ENCODE measurements at places on chromosomes 1 and 21. TPM values are rescaled to one million over a fixed set of nuclear protein-coding genes. Genes with fewer than 3 reads are reported as not detected.

GRCh38 chr1:197130677-197131304 is 15.7 kb downstream of the ASPM start:
- no peak overlapping the region for H3K27ac ChIP-seq
- peaks cover 5% of the 10 kb centered on the region for H3K4me1 ChIP-seq
- no peak for DNase-seq
- peaks cover 20% of the 10 kb centered on the region for H3K36me3 ChIP-seq

SLC25A44 gene
- total RNA-seq = 61.3 TPM

COL18A1 gene
- 4.5 TPM for total RNA-seq

TFB2M gene
- 13.6 TPM for total RNA-seq

GBP4 gene
- 26.5 TPM for total RNA-seq

DNA sequence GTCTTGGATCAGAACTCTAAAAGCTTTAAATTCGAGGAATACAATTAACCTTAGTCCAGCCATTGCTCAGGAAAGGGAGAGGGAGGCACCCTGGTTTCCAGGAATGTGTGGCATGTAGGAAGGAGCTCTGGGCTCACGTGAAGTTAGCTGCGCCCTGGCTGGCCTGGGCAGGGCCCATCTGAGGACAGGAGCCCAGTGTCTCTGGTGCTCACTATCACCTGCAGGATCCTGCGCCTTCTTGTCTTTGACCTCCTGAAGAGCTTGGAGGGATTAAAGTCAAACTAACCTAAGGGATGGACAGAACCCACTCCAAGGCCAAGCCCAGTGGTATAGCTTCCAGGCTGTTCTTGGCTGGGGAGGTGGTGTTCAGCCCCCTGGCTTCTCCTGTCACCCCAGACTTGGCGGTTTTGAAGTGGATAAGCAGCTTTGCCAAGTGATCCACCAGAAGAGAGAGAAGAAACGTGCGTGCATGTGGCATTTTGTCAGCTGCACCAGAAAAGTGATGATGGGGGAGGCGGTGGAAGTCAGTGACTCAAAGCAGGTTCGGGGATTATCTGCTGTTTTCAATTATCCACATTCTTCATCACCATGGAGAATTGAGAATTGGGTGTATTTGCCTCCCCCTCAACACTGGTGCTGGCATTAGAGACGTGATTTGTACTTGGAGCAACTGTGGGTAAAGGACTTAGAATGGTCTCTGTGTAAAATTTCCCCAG is 11.9 kb upstream of the KCNN3 start:
- no peak overlapping the region for H3K27ac ChIP-seq
- peaks cover 6% of the 10 kb centered on the region for H3K4me1 ChIP-seq
- no peaks in the 10 kb centered on the region for H3K27me3 ChIP-seq
- H3K4me3 ChIP-seq = no peak overlapping the region

GRCh38 chr21:42145569-42146272 is 73.2 kb upstream of the ABCG1 start:
- peaks cover 3% of the 10 kb centered on the region for H3K4me1 ChIP-seq
- H3K27ac ChIP-seq = no peak overlapping the region
- H3K36me3 ChIP-seq = no peaks in the 10 kb centered on the region
- H3K4me3 ChIP-seq = no peak overlapping the region

DNA sequence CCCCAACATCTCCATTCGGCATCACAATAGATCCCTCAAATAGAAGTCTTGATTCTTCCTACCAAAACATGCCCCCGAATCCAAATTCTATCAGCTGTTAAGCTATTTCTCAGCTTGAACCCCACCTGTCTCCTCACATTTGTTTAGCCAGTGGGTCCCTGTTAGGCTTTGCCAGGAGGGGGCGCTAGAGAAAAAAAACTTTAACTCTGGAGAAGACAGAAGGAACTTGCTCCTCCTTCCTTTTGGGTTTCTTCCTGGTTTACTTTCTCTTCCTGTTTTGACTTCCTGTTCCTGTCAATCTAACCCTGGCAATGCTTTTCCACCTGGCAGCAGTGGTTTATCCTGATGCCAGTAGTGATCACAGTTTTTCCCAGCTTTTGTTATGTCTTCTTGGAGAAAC is 95.6 kb upstream of the KCNK1 start:
- H3K4me3 ChIP-seq = no peak overlapping the region
- H3K27me3 ChIP-seq = peaks cover 2% of the 10 kb centered on the region
- peak; percentile 50 for DNase-seq
- H3K4me1 ChIP-seq = peaks cover 2% of the 10 kb centered on the region

AQP10 gene
- total RNA-seq = not detected

DNA sequence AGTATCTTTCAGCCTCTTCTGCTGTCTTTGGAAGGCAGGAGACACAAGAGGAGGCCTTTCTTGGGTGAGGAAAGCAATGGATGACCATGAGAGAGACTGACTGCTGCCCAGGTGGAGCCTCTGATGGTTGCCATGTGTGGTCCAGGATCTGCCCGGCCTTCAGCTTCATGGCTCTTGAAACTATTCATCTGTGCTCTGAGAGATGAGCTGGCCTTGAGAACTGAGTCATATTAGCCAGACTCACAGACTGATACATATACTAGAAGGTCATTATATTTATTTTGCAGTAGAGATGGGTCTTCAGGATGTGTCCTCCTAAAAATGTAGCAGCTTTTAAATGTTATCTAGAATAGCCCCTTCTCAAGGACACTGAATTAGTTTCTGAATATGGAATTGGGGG is 33.7 kb downstream of the PTGFRN start:
- H3K36me3 ChIP-seq = peaks cover 3% of the 10 kb centered on the region
- H3K4me3 ChIP-seq = no peak overlapping the region
- DNase-seq = peak; percentile 25
- H3K4me1 ChIP-seq = peaks cover 22% of the 10 kb centered on the region
- no peak overlapping the region for H3K27ac ChIP-seq

- H3K27ac ChIP-seq = no peak overlapping the region
- H3K27me3 ChIP-seq = peaks cover 22% of the 10 kb centered on the region
- H3K4me3 ChIP-seq = no peak overlapping the region
- no peak for DNase-seq
- peaks cover 13% of the 10 kb centered on the region for H3K4me1 ChIP-seq
Measured at GRCh38 chr1:206511362-206512057, 4.2 kb downstream of the RASSF5 start.

Measured in activated CD4-positive, alpha-beta memory T cell treated with anti-CD3 and anti-CD28 coated beads for 36 hours (primary cell).